ENCODE measurements at places on chromosomes 3 and 15. TPM values are rescaled to one million over a fixed set of nuclear protein-coding genes. Genes with fewer than 3 reads are reported as not detected.

SLC30A4 gene
- 8.6 TPM for polyA plus RNA-seq

DNA sequence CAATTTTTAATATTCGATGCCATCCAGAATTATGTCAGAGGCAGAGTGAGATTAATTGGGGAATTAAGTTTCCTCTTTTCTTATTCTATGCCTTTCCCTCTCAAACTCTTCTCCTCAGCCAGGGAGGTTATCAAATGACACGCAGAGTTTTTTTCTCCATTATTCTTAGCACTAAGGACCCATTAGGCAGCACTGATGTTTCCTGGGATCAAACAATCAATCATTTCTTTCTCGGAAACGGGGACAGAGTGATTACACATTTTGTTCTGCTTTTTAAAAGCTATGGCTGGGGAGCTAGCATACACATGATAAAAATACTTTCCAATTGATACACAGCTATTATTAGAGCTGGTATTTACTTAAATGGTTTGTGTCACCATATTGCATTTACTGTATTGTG is 35.3 kb upstream of the PSMD6 start:
- no peak for DNase-seq

DNA sequence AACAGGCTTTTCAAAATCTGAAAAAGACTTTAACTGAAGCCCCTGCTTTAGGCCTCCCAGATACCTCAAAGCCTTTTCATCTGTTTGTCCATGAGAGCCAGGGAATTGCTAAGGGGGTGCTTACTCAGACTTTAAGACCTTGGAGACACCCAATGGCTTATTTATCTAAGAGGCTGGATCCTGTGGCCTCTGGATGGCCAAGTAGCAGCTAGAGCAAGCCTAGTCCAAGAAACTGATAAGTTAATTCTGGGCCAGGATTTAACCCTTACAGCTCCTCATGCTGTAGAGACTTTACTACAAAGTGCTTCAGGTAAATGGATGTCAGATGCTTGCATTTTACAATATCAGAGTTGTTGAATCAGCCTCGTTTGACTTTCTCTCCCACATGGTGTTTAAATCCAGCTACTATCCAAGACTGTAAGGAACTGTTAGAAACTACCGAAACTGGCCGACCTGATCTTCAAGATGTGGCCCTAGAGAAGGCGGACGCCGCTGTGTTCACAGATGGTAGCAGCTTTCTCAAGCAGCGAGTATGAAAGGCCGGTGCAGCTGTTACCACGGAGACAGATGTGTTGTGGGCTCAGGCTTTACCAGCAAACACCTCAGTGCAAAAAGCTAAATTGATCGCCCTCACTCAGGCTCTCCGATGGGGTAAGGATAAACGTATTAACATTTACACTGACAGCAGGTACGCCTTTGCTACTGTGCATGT is 3.3 kb downstream of the DET1 start:
- DNase-seq = no peak

DNA sequence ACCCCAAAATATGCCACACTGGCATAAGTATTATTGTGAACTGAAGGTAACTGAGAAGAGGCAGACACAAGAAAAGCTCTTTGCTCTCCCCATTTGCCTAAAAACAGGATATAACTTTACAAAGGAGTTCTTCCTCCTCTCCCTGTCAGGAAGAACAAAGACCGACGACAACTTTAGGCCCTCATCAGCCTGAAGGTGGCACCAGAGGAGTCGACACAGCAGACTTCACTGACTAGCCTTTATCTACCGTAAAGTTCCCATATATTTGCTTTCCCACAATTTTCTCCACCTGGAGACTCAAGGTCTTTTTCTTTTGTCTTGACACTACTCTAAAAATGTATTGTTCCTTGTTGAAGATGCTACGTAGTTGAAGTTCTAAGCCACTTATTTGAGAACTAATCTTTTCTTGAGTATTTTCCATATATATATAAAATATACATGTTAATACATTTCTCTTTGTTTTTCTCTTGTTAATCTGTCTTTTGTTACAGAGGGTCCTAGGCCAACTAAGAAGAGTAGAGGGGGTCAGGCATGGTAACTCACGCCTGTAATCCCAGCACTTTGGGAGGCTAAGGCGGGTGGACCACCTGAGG is 16.2 kb upstream of the XIRP1 start:
- no peak for DNase-seq
